ENCODE measurements at places on chromosomes 4 and X.

DNA sequence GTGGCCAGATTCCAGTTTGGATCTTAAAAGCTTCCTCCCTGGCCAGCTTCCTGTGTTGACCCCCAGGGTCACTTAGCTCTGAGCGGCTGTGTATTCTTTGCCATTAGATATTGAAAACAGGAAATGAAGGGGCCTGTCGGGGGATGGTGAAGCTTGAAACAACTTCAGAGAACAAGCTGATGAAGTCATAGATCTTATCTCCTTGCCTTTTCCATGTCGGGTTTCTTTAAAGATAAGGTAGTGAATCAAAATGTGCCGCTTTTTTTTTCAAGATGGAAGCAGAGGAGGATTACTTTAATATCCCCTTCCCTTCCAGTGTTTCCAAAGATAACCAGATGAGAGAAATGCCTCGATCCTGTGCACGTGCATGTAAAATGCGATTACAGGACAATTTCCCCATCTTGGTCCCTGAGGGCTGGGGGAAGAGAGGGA lies 508.5 kb downstream of the MID1IP1 start:
- DNase-seq, result peak; percentile 35

DNA sequence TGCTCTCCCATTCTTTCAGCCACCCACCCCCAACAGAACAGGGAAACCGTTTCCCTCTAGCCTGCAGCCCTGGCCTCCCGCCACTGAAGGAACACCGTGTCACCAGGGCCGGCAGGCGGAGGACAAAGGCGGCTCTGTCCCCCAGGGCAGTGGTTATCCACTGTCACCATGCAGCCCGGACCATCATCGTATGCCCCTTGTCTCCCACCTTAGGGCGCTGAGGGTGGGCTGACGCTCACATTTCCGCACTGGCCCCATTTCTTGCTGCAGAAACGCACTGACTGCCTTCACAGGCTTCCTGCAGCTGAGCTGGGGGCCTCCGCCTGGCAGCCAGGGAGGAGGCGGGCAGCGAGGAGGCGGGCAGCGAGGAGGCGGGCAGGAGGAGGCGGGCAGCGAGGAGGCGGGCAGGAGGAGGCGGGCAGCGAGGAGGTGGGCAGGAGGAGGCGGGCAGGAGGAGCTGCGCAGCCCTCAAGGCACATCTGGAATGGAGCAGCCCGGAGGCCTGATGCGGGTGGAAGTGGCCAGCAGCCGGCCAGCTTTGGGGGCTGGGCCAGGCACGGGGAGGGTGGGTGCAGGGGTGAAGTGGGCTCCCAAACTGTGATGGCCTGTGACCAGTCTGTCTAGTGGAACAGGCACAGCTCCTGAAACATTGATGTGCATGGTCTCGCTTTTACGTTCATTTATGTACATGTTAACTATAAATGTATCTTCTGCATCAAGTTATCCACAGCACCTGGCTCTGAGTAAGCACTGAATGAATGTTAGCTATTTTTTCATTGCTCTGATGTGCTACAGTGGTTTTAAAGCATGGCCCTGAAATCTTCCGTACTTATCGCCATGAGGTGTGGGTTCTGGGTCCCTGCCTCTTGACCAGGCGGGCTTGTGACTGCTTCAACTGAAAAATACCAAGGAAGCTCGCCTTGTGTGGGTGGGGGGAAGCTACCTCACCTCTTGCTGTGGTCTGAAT lies 20.6 kb upstream of the KIAA0232 start:
- no peak for DNase-seq

GRCh38 chr4:2619459-2619858 lies 83.0 kb downstream of the FAM193A start:
- no peak for DNase-seq

GRCh38 chrX:25049357-25049756 lies 33.6 kb upstream of the ARX start:
- DNase-seq, result no peak

- no peak for DNase-seq
Measured at GRCh38 chr4:85409251-85409650, 65.7 kb upstream of the ARHGAP24 start.

- no peak for DNase-seq
Measured at GRCh38 chrX:7307720-7308119, 159.8 kb upstream of the PUDP start.

DNA sequence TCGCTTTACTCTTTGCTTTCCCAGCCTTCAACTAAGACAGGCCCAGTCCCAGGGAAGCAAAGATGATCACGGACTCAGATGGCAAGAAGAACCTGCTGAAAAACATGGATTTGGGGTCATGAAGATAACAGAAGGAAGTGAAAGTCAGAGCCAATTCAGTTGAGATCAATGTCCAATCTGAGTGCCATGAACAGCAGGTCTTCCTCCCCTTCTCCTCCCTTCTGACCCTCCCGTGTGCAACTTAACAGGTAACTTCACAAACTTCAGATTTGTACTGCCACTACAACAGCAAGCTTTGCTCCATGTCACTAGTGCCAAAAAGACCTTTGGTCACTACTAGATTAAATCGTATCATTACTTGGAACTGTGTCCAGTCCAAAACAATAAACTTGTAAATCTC lies 15.5 kb upstream of the SGMS2 start:
- DNase-seq, result no peak

DNA sequence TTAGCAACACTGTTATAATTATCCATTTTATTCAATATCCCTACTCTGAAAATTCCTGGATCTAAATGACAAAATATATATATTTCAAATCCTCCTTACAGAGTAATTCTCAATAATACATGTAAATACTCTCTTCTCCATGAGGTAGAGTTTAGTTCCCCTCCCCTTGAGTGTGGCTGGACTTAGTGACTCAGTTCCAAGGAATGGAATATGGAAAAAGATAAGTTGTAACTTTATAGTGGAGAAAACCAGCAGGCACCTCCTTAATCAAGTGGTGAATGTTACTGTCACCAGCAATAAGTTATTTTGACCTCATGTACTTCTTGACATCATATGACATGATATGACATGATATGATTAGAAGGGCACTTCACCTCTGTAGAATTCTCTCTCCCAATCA lies 302.0 kb downstream of the RAB28 start:
- no peak for DNase-seq

DNA sequence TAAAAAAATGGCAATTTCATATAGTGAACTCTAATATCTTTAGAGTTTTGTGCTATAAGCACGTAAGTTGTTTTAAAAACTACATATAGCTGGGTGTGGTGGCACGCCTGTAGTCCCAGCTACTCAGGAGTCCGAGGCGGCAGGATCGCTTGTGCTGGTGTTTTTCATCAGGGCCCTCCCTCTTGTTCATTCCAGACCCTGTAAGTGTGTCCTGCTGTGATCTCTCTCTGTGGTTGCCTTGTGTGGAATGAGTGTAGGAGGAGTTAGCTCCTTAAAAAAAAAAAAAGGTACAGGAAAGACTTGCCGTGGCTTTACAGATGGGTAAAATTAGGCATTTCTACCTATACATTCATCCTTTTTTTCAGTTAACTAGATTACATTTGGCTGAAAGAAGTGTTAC lies 35.4 kb downstream of the RBBP7 start:
- DNase-seq, result no peak

DNA sequence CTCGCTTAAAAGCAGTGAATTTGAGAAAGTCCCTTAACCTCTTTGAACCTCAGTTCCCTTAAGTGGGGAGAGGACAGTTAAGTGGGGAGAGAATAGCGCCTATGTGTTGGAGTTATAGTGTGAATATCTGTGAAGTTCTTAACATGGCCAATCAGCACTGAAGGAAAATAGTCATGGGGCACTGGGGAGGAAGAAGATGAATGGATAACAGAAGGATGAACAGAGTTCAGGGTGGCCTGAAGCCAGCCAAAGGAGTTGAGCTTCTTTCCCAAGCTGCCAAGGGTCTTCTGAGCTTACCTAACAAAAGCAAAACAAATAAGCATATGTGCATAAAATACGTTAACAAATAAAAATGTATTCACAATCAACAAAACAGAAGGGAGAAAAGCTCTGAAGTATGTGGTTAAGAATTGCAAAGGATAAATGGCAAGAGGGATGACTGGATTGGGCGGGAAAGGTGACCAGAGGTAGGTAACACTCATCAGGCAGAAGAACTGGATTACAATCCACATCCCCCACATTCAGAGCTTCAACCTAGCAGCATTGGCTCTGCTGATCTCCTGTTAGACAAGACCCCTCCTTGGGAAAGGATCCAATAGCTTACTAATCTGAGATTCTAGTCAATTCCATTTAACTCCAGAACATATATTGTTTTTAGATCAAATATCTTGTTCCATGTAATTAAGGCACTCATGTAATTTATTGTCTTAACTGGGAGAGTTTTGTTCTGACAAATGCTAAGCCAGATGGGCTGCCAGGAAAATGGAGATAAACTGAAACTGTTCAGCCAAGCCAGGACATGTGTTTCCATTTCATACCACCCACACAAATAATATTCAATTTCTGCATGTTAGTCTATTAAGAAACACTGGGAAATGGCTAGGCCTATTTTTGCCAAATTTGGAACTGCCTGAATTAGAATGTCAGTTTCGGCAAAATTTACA lies 221.2 kb downstream of the LDB2 start:
- DNase-seq, result no peak

GRCh38 chrX:38052096-38052495 lies 45.7 kb downstream of the SYTL5 start:
- no peak for DNase-seq

GRCh38 chrX:154321152-154321551 lies 25.6 kb downstream of the TKTL1 start:
- no peak for DNase-seq

- DNase-seq, result no peak
Measured at GRCh38 chr4:25103418-25103817, 56.8 kb downstream of the SEPSECS start.

GRCh38 chr4:108168671-108169523 lies at the start of gene LEF1:
TSS of gene LEF1 (minus strand) at chr4:108168932. CDS start at chr4:108167767, 1,165 bp downstream.
- DNase-seq, result peak; percentile 70

DNA sequence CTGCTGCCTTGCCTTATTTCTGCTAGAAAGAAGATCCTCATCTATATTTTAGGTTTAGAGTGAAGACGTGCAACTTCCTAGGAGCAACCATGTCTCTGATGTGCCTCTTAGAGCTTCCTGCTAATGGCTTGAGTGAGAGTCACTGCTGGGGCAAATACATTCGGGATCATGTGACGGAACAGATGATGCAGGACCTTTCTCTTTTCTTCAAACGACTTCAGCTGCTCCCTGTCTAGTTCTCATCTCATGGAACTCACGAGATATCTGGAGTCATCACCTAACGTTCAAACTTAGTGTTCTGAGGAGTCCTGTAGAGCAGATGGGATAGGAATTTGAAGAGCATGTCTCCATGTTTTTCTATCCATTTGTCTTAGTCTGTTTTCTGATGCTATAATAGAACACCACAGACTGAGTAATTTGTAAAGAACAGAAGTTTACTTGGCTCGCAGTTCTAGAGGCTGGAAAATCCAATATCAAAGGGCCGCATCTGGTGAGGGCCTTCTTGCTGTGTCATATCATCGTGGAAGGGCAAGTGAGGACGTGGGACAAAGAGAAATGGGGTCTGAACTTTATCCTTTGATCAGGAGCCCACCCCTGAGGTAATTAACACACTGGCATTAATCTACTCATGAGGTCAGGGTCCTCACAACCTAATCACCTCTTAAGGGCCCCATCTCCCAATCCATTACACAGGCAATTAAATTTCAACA lies 43.5 kb upstream of the SCRG1 start:
- no peak for DNase-seq

- DNase-seq, result no peak
Measured at GRCh38 chr4:109649872-109650271, 53.4 kb downstream of the CASP6 start.

GRCh38 chr4:76153356-76153755 lies 5.2 kb upstream of the NUP54 start:
- no peak for DNase-seq

DNA sequence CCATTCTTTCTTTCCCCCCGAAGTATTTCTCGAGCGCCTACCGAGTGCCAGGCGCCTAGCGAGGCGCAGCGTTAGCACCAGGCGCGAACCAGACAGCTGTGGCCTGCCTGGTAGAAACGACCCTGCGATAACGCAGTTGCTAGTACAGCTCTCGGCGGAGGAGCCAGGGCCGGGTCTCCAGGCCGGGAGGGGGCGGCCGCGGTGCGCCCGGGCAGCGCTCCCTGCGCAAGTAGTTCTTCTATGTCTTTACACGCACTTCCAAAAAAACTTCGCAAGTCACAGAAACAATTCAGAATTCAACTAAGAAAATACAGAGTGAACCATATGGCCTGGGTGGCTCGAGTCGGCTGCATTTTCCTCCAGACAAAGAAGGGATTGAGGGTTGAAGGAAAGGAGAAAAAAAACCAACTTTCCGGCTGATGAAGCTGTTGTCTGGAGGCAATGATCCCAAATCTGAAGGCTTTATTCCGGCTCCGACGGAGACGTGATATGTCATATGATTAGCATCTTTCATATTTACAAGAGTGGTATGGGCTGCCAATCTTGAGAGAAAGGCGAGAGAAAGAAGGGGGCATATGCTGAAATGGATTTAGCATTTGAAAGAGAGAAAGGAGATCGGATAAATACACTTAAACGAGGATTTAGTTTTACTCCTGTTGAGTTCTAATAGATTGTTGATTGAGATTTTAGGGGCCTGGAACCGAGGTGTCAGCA lies 7.2 kb upstream of the NEUROG2 start:
- DNase-seq, result no peak

GRCh38 chrX:155056877-155057792 lies 13.8 kb downstream of the CMC4 start:
- DNase-seq, result peak; percentile 22

- no peak for DNase-seq
Measured at GRCh38 chr4:116469582-116469981, 615.8 kb downstream of the TRAM1L1 start.

- no peak for DNase-seq
Measured at GRCh38 chrX:141814213-141814857, 23.8 kb upstream of the MAGEC3 start.

DNA sequence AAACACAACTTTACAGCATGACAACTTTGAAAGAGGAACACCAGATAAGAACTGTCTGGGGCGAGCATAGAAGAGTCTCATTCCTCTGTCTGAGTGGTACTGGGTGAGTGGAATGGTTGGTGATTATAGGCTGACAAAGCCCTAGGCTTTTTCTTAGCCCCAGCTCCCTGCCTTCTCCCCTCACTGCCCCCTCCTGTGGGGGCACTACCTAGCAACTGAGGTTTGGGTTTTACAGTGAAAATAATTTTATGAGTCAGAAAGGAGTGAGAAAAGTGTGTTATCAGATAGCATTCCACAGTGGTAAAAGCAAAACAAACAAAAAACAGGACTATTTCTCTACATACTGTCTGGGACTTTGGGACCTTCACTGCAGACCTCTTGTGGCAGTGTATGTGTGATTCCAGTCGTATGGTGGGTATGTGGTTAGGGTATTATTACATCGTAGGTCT lies 10.5 kb upstream of the TMEM165 start:
- no peak for DNase-seq

DNA sequence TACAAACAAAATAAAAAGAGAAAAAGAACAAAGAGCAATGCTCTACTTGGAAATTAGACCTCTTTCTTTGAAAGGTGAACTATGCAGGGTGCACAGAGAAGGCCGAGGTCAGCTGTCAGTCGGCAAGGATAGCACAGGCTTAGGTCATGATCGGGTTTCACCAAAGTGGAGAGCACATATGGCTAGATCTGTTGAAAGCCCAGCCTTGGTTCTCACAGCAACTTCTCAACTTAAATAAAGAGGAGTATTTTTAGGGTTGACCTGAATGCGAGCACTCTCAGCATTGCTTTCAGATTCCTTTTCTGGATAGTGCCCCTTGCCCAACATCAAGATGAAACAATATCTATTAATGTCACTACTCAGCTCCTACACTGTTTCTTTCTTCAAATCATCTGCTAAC lies 122.9 kb upstream of the GPC4 start:
- no peak for DNase-seq

Measured in activated T-cell treated with anti-CD3 and anti-CD28 coated beads for 4 hours (primary cell).